Left lobe of liver (tissue), 2 donors: ENCODE measurements at places on chromosomes 6 and 20. TPM values are rescaled to one million over a fixed set of nuclear protein-coding genes. Genes with fewer than 3 reads are reported as not detected.

- DNase-seq, result no peak
These were observed 470.6 kb upstream of the AGPAT4 start for GRCh38 chr6:161744211-161745067.

Gene DAAM2
- 6.0 TPM for total RNA-seq

- no peak for DNase-seq
These were observed 27.3 kb downstream of the IGF2R start for GRCh38 chr6:159996087-159996622.

DNA sequence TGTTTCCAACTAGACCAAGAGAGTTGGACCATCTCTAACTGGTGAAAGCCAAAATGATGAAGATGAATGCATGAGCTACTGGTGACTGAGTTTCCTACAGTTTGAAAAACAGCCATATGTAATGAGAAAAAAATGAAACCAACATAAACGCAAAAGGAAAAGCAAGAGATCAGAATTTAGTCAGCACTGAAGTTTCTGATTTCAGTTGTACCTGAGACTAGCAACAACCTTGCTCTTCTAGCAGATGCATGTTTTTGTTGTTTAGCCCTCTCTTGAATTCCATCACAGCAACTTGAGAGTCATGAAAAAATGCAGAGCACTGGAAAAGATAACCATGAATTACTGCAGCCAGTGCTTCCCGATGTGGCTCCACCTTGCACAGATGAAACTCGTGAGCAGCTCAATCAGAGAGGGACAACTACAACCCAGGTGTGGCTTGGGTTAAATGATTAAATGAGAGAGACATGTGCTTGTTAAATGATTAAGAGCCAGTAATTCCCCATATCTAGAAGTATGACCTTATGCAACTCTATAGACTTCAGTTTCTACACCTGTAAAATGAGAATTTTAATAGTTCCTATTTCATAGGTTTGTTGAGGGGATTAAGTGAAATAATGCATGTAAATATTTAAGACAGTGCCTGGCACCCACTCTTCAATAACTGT is 104.8 kb downstream of the ELOVL4 start:
- no peak for DNase-seq

Gene PDRG1
- 5.1 TPM for total RNA-seq
